ENCODE measurements at places on chromosomes 11 and 22. TPM values are rescaled to one million over a fixed set of nuclear protein-coding genes. Genes with fewer than 3 reads are reported as not detected.

DNA sequence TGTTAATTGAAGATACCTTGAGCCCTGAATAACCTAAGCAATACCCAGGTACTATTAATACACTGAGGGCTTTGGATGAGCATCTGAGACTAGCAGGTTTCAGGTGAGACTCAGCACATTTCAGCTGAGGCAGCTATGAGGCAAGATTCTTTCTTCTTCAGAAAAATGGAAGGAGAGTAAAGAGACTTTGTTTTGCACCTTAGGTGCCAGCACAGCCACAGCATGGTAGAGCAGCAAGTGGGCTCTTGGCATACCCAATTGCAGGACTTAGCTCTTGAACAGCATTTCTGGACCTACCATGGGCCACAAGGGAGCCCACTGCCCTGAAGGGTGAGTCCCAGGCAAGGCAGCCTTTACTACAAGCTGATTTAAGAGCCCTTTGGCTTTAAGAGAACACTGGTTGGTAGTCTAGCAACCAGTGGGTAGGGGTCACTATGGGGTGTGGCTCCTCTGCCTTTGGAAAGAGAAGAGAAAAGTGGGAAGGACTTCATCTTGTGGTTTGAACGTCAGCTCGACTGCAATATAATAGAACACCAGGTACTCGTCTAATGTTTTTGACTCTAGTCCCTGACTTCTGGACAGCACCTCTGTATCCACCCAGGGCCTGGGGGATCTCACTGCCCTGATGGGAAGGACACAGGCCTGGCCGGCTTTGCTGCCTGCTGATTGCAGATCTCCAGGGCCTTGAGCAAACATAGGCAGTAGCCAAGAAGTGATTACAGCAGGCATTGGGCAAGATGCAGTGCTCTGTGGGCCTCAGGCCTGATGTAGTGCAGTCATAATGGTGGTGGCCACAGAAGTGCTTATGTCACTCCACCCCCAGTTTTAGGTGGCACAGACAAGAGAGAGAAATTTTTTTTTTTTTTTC lies 73.3 kb downstream of the GLYATL1 start:
- H3K27me3 ChIP-seq = peaks cover 4% of the 10 kb centered on the region
- H3K4me3 ChIP-seq = no peak overlapping the region
- peaks cover 3% of the 10 kb centered on the region for H3K4me1 ChIP-seq
- no peaks in the 10 kb centered on the region for H3K36me3 ChIP-seq
- H3K27ac ChIP-seq = no peak overlapping the region

GRCh38 chr11:12569499-12570425 lies 104.5 kb upstream of the TEAD1 start:
- DNase-seq = no peak
- peaks cover 41% of the 10 kb centered on the region for H3K27me3 ChIP-seq
- no peak overlapping the region for H3K27ac ChIP-seq
- no peaks in the 10 kb centered on the region for H3K36me3 ChIP-seq
- H3K4me1 ChIP-seq = no peaks in the 10 kb centered on the region

GRCh38 chr11:74691755-74692154 lies 39.5 kb downstream of the CHRDL2 start:
- no peak overlapping the region for H3K27ac ChIP-seq
- no peaks in the 10 kb centered on the region for H3K27me3 ChIP-seq
- no peaks in the 10 kb centered on the region for H3K4me1 ChIP-seq
- no peaks in the 10 kb centered on the region for H3K36me3 ChIP-seq

CYTH4 gene
- 16.6 TPM for total RNA-seq

DNA sequence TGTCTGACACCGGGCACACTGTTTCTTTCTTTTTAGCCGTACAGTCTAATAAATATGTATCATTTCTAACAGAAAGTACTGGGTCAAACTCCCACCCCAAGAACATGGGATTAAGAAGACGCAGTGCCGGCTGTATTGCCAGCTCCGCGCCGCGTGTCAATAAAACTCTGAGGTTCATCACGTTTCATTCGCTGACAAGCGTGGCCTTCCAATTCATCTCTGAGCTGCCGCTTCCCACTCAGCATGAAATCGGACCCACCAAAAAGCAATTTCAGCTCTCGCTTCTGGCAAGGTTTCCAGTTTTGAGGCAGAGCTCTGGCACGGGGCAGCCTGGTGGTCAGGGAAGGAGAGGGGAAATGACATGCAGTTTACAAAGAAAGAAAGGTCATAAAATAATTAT lies 819.8 kb downstream of the OPCML start:
- DNase-seq = no peak
- no peaks in the 10 kb centered on the region for H3K4me1 ChIP-seq
- H3K27me3 ChIP-seq = no peaks in the 10 kb centered on the region
- no peak overlapping the region for H3K4me3 ChIP-seq

Data from activated naive CD8-positive, alpha-beta T cell treated with anti-CD3 and anti-CD28 coated beads for 36 hours (primary cell).